Aorta (tissue), 5 donors: ENCODE measurements at places on chromosomes 12 and 14. TPM values are rescaled to one million over a fixed set of nuclear protein-coding genes. Genes with fewer than 3 reads are reported as not detected.
A peak's percentile ranks its signal among the peaks of the same experiment; 100 is the strongest.

Gene SLC17A8
- not detected for total RNA-seq

- no peak for DNase-seq
Observed at GRCh38 chr12:68065163-68065562, 75.9 kb downstream of the IFNG-AS1 start.

DNA sequence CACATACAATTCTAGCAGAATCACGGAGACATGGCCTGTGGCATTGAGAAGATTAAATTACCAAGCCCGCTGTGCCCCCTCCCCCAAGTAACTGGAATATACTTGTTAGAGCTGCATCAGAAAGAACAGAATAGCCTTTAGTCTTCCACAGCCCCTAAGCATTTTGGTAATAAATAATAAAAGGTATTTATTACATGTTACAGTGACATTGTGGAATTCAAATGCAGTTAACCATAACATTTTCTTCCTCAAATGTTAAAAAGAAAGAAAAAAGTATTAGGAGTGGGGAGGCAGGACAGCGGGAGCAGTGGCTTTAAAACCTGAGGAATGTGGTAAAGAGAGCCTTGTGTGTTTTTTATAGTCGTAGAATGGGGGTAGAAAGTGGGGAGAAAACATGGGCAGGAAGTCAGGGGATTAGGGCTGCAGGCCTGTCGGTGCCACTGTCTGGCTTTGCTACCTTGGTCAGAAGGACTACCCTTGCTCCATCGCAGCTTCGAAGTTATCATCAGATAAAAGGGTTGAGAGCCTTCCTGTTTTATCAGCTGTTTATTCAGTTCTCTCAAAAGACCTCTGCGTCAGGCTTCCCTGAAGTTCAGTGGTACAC, 255.9 kb downstream of the MSRB3 start:
- DNase-seq = no peak

- DNase-seq = peak; percentile 76
Observed at GRCh38 chr12:2583091-2583497, 211.7 kb upstream of the FKBP4 start.

Gene IGF1
- total RNA-seq = 103 TPM

Gene SERPINA12
- not detected for total RNA-seq
